Vagina (tissue), 2 donors: ENCODE measurements at places on chromosomes 5 and 9.

DNA sequence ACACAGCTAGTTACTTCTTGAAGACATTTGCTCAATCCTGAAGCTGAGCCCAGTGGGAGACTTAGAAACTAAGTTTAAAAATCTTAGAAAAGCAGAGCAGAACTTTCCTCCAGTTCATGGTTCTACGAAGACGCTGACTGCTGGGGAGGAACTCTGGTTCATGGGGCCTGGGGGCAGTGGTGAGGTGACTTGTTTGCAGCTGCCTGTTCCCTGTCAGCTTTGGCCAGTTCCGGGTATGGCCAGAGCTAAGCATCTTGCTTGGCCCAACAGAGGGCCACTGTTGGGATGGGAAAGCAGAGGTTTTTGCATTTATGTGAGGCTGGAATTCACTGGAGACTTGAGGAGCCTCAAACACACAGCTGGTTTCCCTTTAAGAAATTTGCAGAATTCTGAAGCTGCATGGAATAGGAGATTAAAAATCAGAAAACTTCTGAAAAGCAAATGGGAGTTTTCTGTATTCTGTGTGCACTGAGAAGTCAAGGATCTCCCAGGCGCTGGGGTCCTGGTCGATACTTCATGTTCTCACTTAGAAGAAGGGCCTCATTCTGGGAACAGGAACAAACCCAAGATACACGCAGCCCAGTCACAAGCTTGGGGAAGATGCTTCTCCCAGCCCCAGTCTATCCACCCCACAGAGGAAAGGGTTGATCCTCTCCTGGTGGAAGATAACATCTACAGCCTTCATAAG lies 10.6 kb upstream of the HMHB1 start:
- DNase-seq, result no peak

DNA sequence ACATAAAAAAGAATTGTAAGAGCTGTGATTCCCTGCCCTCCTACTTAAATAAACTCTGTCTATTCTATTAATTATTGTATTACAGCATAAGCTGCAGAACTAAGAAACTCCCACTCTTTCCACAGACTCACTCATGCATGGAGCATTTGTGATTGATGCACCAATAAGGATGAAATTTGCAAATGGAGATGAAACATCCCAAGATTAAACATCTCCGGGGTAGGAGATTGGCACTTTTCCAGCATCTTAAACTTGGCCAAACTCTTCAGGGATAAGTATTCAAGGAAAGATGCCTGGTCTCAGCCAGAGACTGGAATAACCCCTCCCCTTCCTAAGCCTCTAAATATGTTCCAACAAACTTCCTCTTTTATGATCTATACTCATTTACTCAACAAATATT lies 472.0 kb downstream of the ACTL7B start:
- no peak for DNase-seq

GRCh38 chr5:78500028-78500427 lies 139.6 kb downstream of the SCAMP1 start:
- no peak for DNase-seq

GRCh38 chr9:103444176-103444575 lies 449.0 kb downstream of the CYLC2 start:
- DNase-seq, result no peak

- DNase-seq, result no peak
Measured at GRCh38 chr9:98807070-98807813, at the start of gene GALNT12. TSS of gene GALNT12 (plus strand) at chr9:98807670. CDS start at chr9:98807699, 29 bp downstream.

GRCh38 chr9:116653348-116654058 lies 33.6 kb upstream of the TRIM32 start:
- no peak for DNase-seq

DNA sequence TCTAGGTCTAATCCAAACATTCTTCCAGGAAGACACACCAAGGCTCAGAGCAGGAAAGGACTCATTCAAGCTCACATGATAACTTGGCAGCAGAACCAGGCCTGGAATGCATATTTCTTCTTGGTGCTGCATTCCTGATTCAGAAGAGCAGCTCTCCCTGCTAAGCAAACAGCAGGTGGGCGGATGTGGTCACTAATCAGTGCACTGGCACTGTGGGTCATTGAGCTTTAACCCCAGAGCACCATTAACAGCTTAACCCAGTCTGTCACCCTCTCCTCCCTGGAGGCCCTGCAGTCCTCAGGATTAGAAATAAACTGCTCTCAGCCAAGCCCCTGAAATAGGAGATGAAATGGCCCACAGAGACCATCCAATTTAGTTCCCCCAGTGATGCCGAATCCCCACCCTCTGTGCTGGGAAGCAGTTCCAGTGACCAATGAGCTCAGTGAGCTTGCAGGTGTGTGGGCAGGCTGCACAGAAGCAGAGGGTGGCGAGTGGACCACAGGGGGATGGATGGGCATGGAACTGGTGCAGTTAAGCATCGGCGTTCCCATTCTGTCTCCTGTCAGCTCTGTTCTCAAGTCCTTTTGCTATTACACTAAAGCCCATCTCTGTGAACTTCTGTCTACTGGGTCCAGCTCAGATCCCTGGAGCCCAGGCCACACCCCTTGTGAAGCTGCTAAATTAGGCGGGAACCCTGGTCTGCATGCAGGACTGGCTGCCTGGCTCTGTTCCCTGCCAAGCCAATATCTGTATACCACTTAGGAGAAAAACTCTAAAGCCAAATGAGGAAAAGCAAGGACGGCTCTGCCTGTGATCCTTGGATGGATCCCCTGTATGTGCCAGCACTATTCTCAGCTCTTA lies 16.6 kb upstream of the MEGF9 start:
- no peak for DNase-seq

GRCh38 chr5:7348168-7348854 lies 47.6 kb upstream of the ADCY2 start:
- DNase-seq, result no peak

DNA sequence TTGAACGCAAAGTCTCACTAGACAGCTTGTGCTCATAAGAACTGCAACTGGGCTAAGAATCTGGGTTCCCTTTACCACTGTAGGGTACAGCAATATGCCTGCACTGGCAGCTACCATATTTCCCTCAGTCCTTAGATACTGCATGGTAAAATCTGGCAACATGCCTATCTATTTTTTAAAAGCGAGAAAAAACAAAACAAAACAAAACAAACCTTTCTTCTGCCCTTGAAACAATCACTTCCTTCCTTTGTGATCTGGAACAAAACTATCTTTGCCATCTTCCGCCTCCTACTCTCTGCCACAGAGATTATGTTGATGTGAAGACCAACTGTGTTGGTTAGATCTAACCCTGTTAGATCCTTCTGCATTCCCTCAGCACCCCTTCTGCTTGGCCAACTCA lies 242.9 kb downstream of the EBF1 start:
- DNase-seq, result no peak

- DNase-seq, result no peak
Measured at GRCh38 chr9:72228282-72228681, 79.0 kb downstream of the GDA start.

- DNase-seq, result no peak
Measured at GRCh38 chr5:113601423-113601822, 87.9 kb downstream of the YTHDC2 start.

GRCh38 chr9:87677776-87678587 lies 47.9 kb upstream of the CTSL start:
- no peak for DNase-seq

DNA sequence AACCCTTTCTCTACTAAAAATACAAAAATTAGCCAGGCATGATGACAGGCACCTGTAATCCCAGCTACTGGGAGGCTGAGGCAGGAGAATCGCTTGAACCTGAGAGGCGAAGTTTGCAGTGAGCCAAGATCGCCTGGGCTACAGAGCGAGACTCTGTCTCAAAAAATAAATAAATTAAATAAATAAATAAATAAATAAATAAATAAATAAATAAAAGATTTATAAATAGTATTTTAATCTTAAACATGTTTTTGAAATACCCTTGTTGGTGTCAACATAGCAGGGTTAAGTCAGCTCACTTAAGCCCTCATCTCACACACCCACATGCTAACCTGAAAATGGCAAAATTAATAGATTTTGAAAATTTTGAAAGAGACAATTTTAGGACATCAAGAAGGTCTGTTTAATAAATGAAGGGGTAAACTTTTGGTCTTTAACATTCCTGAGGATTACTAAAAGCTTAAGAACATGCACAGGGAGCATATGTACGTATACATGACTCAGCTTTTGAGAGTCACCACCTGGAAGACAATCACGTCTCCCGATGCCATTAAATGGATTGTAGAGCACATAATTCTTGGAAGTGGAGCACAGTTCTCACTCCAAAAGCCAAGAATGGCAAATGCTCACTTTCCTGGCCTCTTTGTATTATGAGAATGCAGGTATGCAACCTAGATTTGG lies 202.5 kb downstream of the GDNF start:
- no peak for DNase-seq

GRCh38 chr5:54387659-54388232 lies 67.8 kb upstream of the HSPB3 start:
- DNase-seq, result no peak

GRCh38 chr9:131403493-131403773 lies 9.5 kb downstream of the PRRC2B start:
- no peak for DNase-seq

DNA sequence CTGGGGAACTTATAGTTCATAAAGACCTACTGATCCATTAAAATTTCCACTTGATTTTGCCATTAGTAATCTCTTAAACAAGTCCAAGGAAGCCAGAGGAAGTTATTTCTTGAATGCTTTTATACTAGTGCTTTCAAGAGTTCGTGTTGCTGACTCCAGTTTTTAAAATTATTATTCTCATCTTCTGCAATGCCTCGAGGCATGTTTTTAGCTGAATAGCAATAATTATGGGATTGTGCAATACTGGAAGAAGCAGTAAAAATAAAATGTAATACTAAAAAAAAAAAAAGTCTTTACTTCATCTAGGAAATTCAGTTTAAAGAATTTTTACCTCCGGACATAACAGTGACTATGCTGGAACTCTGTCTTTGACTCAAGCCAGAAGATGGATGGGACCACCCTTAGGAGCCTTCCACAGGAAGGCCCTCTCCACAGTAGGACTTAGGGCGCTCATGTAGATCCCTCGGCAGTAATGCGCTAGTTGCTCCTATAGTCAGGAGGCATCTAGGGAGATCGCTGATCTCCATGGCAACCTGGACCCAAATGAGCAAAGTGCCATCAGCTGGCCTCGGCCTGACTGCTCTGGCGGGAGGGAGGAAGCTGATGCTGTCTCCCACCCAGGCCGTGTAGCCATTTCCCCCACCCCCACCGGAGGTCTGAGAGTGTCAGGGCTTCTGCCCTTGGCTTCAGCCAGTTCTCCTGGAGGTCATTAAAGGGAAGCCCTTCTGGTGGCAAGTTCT lies 56.7 kb downstream of the DAPK1 start:
- DNase-seq, result no peak

DNA sequence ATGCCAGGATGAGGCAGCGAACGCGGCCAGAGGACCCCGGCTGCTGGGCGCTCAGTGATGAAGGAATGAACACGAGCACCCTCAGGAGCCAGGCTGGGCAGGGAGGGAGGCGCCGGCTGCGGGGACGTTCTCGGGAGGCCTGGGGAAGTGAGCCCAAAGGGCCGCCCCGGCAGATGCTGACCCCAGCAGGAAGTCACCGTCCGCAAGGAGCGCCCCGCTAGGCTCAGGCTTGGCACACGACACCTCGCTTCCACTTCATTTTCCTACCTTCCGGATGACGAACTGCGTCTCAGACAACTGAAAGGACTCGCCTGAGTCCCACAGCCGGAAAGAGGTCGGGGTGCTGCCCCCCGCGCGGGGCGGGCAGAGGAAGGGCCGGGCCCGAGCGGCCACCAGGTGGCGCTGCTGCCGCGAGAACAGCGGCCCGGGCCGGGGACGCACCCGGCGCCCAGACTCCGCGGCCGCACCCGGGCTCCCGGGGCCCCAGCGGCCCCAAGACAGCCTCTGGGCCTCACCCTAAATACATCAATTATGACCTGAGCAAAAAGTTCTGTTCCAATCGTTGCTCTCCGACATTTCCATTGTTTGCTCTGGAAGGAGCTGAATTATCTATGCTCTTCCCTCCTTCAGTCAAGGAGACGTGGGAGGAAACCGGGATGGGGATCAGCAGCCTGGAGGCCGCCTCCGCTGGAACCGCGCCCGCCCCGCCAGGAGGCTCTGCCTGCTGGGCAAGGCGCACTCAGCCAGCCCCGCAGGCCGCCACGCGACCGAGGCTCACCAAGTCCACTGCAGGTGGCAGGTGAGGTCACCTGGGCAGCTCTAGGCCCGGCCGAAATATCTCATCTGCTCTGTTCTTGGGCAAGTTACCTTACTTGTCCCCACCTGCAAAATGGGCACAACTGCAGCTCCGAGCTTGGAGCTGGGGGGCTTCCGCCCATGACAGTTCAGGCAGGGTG lies 107.0 kb downstream of the ZNF354C start:
- no peak for DNase-seq

DNA sequence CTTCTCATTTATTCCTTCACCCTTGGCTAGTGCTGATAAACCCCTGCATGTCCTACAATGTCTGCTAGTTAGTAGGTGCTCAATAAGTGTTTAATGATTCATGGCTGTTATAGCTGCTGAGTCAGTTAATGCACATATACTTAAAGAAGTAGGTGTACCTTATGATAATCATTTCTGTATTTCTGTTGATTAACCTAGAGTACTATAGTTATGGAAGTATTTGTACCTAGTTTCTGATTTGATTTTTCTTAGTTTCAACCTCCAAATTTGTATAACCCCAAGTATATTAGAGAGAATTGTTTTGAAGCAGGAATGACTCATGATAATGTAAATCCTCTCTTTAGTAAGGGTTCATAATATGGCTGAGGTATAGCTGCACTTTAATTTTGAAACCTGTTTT lies 8.9 kb downstream of the SMAD5 start:
- no peak for DNase-seq

- no peak for DNase-seq
Measured at GRCh38 chr9:129834489-129835127, 467 bp downstream of the C9orf78 start.

DNA sequence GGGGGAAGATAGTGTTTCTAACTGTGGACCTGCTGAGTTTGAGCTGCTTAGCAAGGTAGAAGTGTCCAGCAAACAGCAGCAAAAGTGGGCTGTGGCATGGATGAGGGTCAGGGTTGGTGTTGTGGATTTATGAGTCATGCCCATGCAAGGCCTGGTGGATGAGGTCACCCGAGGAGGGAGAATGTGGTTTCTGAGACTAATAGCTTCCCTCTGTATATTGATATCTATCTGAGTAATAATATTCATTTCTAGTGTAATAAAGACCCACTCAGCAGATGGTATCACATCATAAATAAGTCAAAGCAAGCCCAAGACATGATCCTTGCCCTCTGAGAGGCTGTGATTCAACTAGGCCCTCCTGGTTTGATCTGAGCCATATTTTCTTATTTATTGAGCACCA lies 597.8 kb upstream of the CLINT1 start:
- no peak for DNase-seq

DNA sequence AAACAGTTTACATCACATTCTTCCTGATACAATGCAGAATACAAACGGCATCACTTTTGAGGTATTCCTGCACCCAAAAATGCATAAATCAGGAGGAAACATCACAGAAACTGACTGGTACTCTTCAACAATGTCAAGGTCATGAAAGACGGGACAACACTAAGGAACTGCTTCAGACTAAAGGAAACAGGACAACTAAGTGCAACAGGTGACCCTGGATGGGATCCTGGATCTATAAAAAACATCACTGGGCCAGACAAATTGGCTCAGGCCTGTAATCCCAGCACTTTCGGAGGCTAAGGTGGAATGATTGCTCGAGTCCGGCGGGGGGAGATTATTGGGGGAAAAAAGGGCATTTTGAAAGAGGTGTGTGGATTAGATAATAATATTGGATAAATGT lies 22.6 kb downstream of the BTNL9 start:
- DNase-seq, result no peak

GRCh38 chr5:59020611-59021285 lies 437.9 kb downstream of the RAB3C start:
- no peak for DNase-seq

GRCh38 chr5:152542741-152543140 lies 137.7 kb upstream of the NMUR2 start:
- DNase-seq, result no peak
